ENCODE measurements at places on chromosomes 11 and 22.

DNA sequence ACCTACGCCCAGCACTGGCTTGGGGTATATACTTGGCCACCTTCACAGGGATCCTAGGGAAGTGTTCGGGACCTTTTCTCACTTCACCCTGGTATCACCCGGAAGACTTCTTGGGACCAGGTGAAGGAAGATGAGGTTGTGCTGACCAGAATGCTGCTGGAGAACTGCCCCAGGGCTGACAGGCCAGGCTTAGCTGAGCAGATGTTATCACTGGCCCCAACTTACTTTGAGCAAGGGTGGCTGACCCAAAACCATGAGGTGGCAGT, 4.5 kb downstream of the FTH1 start:
- no peak for DNase-seq

DNA sequence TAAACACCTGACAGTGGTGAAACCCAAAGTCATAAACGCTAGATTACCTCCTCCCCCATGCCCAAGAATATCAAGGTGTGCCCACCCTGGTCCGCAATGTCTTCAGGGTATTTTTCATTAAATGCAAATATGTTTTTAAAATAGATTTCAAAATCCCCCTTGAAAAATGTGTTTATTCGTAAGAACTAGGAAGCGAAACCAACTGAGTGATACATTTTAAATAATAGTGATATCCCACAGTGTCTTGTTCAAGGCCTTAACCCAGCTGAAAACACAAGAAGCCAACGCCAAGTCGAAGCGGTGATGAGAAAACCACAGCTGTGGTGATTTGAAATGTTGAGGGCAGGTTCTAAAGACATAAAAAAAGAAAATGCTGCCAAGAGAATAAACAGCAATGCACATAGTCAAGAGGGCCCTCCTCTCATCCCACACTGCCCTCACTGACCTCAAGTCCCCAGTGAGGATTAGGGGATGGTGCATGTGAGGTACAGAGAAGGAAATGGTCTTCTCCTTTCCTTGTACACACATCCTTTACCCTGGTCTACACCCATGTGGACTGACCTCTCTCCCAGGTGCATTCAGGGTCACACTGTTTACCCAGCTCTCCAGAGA, 25.5 kb downstream of the KCNJ1 start:
- DNase-seq = no peak

DNA sequence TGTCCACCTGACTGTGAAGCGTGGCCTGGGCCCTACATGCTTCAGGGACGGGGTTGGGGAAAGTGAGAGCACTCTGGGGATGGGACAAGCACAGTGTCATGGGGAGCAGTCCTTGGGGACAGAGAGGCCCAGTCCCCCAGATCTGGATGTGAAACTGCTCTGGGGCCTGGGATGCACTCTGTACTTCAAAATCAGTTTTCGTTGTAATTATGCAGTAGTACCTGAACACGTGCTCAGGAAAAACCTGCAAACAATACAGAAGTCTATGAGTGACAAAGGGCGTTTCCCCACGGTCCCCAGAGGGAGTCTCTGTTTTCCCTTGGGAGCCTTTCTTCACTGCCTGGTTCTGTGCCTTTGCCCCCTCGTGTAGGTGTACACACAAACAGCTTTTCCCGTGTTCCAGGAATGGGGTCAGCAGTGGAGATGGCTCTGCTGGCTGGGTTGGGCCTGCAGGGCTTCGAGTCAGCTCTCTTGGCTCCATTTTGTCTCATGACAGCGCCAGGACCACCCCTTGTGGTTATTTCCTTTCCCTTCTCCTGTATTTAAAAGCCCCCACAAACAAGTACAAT, 5.2 kb upstream of the TNFRSF13C start:
- no peak for DNase-seq

DNA sequence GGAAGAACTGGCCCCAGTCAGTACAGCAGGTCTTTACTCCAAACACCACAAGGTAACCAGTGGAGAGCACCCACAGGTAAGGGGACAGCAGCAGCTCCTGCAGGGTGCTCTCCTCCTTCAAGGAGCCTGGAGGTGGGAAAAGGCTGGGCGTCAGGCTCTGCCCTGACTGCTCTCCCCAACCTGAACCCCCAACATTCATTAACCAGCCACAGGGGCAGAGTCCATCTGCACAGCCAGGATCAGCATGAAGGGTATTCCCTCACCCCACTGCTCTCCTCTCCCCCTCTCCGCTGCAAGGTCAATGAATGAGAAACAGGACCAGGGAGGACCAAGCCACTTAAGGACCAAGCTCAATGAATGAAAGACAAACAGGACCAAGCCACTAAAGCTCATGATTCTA, 3.7 kb downstream of the SLC37A4 start:
- DNase-seq = no peak

DNA sequence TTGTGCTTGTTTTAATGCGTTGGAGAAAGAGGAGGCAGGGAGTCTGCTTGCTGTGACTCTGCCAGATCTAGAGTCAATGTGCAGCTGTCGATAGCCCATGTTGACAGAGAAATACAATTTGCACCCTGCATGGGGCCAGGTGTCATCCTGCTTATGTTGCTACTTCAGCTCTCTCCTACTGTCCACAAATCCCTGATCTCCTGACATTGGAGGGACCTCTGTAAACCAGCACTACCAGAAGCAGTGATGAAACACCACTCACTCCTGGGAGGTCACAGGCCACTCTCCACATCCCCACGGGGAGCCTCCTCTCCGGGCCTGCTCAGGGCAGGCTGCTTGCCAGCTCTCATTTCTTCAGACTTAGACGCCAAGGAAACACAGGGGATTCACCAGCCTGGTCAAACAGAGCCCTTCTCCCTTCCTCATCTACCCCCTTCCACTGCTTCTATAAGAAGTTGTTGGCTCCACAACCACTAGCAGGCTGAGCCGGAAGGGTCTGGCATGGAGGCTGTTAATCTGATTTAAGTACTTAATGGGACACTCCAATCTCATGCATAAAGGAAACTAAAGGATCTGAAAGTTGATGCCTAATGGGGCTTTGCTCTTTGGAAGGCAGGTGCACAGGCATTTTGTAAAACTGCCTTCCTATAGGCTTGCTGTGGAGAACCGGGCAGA, 29.9 kb upstream of the CSNK2A3 start:
- no peak for DNase-seq

- no peak for DNase-seq
These were observed 1.2 kb upstream of the B3GAT1 start for GRCh38 chr11:134413043-134413825.

- no peak for DNase-seq
These were observed 124.4 kb upstream of the RAG2 start for GRCh38 chr11:36722421-36722820.

DNA sequence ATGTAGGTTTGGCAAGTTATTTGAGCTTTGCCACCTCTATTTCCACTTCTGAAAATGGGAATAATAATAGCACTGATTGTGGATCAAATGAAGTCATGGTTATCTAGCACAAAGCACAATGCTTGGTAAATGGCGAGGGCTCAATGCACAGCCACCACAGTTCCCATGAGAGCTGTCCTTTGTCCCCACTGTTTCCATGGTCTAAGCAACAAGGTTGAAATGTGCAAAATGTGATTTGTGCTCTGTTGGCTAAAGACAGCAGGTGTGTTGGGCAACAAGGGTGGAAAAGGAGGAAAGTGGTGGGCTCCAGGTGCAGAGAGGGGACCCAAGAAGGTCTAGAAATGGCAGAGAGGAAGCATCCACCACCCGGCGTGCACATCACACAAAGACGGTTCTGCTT, 200.5 kb downstream of the TRIM29 start:
- DNase-seq = no peak

Data from Right ventricle myocardium superior (tissue), 1 donor.